ENCODE measurements at places on chromosomes 7 and 10.

- peak; percentile 89 for DNase-seq
Measured at GRCh38 chr7:101740981-101741725, 76.3 kb upstream of the CUX1 start.

- no peak for DNase-seq
Measured at GRCh38 chr7:140041659-140042385, 20.9 kb downstream of the PARP12 start.

GRCh38 chr7:148579366-148579765 is 11.2 kb upstream of the C7orf33 start:
- DNase-seq = no peak

GRCh38 chr7:123797673-123798531 is 47.1 kb upstream of the HYAL4 start:
- DNase-seq = no peak

- no peak for DNase-seq
Measured at GRCh38 chr7:133613250-133613790, 360.4 kb downstream of the EXOC4 start.

GRCh38 chr7:152699079-152699478 is 23.1 kb upstream of the XRCC2 start:
- no peak for DNase-seq

DNA sequence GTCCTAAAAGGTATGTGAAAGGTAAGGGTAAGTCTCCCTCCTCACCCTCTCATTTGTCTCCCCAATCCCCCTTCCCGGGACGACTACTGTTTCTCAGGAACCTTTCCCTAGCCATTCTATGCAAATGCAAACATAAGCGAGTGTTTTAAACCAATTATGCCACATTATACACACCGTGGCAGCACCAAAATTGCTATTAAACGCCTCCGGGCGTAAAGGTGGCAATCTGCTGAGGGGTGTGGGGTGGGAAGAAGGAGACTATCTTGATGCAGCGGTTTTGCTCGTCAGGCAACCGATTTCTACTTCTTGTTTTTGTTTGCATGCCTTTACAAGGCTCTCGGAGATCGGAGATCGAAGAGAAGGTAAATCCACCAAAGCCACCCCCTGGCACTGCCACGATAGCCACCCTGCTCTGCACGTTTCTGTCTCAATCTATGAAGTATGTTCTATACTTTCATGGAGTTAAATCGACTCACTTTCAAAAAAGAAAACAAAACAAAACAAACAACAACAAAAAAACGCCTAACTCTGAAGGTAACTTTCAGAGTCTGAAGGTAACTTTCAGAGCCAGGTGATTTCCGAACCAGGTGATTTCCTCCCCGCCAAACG is 46.0 kb upstream of the CDK1 start:
- no peak for DNase-seq

- DNase-seq = no peak
Measured at GRCh38 chr7:6619961-6620360, 4.6 kb downstream of the ZNF853 start.

GRCh38 chr7:134842062-134842461 is 62.6 kb downstream of the CALD1 start:
- DNase-seq = no peak

DNA sequence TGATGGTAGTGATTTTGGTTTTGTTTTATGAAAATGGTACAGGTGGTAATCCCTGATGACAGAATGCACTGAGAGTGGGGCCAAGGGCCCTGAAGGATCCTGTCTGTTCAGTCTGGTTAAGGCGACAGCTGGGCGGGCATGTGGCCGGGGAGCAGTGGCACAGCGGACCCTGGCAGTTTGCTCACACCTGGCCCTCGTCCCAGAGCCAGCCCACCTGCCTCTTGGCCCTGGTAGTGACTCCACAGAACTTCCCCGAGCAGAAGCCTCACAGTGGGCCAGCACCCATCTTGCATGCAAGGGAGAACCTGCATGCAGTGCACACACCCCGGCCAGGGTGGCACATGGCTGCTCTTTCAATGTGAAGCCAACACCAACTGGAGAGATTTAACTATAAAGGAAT is 82.8 kb downstream of the ALOX5 start:
- DNase-seq = no peak

DNA sequence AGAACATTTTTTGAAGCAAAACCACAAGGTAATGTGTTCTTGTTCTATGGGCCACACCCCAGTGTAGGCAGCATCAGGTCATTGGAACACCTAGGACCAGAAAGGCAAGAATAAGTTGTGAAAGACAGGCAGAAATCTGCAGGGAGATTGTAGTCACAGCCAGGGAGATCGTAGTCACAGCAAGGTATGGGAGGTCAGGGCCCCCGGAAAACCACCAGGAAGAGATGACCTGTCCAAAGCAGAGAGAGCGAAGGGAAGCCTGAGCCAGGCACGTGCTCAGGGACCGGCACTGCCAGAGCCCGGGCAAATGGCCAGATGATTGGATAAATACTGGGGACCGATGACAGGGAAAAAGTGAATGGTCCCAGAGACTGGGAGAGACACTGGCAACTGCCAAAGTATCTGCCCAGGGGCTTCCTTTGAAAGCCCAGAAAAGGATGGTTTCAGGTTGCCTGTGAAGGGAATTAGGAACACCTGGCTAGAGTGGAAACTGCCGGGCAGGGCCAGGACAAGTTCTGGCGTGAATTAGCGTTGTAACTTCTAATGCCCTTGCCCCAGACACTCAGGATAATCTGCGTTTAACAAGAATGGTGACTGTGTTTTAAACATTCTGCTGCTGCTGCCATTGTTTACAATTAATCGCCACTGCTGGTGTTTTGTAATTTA is 3.9 kb upstream of the NOBOX start:
- no peak for DNase-seq

DNA sequence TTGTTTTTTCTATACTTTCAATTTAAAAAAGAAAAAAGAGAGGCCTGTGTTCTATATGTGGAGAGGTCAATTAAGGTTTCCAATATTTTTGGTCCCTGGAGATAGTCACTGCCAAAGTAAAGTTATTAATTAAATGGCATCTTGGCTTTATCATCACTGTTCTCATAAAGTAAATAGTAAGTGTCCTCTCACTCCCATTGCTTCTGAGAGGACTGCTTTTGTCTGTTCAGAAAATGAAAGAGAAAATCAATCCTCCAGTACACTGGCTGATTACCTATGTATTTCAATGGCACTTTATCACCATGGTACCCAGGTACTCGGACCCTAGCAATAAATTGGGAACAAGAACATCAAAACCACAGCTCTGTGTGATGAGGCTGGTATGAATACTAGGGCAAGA is 94.0 kb downstream of the RNLS start:
- no peak for DNase-seq

DNA sequence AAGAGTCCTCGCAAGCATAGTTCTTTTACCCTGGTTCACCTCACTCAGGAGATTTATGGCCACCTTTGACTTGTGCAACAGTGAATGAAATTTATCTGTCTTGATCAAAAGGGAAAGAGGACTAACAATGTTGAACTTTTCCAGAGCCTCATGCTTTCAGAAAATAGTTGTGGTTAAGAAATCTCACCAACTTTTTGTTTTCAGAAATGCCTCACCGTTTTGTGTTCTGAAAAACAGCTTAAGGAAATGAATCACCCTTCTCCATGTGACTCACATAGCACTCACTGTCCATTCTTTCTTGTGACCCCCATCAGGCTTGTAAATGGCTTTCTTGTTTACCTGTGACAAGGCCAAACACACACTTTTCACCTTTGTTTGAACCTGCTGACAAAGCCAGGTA is 148.6 kb upstream of the FAM3C start:
- no peak for DNase-seq

- no peak for DNase-seq
Measured at GRCh38 chr7:113371416-113372043, 253.2 kb upstream of the SMIM30 start.

DNA sequence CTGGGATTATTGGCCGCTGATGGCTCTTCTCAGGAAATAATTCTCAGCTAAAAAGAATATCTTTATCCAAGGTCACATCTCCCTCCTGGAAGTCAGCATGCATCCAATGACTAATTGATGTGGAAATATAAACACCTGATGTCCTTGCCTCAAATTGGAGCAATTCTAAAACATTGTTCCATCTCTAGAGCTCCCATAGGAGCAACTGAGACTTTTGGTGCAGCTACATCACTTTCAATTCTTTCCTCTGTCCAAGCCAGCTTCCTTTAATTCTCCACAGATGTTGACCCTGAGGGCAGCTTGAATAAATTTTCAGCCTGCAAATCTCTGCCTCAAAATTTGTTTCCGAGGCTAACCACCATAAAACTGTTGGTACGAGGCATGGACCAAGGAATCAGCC is 43.9 kb upstream of the KCND2 start:
- no peak for DNase-seq

GRCh38 chr7:1754345-1754908 is 84.3 kb downstream of the ELFN1 start:
- no peak for DNase-seq

DNA sequence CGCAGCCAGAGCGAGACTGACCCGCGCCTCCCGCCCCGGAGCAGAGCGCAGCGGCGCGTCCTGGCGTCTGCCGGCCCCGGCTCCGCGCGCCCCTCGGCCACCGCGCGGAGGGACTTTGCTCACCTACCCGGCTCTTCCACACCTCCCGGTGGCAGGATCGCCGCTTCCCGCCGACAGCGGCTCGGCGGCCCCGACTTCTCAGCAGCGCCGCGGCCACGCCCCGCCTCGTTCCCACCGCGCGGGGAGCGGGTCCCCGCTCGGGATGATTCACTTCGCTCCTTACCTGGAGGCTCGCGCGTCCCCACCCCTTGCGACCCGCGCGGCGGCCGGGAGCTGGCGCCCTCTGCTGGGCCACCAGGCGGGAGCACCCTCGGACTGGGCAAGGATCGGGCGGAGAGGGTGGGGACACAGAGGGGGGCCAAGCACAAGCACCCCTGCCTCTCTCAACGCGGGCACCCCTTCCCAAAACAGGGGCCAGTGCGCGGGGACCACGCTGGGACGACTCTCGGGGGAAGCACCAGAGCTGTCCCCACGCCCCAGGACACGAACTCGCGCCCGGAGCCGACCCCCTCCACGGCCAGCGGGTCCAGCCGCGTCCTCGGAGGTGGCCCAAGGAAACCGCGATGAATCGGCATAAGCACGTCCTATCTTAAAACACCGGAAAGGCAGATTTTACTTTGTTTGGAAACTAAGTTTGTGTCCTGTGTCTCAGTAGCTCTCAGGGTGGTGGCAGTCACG is 101.0 kb upstream of the SVIL start:
- DNase-seq = peak; percentile 34

- DNase-seq = no peak
Measured at GRCh38 chr10:119502209-119502608, 40.3 kb downstream of the RGS10 start.

- DNase-seq = no peak
Measured at GRCh38 chr10:69102440-69102839, 14.5 kb downstream of the SRGN start.

DNA sequence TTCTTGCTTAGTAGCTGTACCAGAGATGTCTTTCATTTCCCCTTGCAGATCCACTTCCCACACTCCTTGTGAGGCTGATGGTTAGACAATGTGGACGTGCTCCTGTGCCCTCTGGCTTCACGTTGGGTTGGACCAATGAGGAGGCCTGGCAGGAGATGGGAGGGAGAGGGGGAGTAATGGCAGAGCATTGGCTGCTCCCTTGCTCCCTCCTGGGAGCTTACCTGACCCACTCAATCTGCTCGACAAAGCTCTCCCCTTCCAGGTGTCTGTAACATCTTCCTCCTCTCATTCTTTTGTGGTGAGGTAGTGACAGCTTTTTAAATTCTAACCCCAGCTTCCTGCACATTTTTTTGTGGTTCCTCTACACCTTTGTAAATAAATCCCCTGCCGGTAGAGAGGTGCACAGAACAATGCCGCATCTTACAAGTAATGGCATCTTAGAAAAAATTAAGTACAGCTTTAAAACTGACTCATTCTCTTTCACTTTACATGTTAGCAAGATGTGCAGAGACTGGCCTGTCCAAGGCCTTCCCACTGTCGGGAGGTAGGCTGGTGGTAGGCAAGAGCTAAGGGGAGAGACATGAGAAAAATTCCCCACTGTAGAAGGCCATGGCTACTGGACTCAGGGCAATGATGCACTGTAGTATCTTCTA is 134.3 kb downstream of the HTR7 start:
- DNase-seq = no peak

DNA sequence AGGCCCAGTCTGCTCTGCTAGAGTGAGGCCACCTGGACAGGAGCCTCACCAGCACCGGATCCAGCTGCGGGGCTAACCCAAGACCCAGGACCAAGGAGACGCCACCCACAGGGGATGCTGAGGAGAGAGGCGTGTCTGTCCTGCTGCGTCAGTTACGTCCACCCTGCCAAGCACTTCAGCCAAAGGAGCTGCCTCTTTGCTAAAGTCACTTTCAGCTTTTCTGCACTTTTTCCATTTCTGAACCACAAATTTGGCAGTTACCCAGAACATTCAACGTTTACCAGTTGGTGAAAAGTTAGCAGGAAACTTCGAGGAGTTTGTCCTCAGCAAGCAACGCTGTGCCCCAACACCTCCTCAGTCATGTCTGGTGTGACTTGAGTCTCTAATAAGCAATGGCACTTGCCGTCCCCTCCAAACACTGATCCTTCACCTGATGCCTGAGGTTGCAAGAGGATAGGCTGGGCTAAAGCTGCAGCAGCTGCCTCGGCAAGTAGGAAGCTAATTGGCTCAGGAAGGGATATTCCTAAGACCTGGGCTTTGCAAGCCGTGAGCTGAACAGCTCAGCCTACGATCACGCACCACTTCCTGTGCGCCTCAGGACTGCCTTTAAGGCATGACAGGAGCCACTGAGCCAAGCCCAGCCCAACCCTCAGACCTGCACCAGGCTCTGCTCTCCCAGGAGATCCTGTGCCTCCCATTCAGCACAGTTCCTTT is 40.1 kb downstream of the KCNH2 start:
- peak; percentile 66 for DNase-seq

- DNase-seq = no peak
Measured at GRCh38 chr7:148712678-148713329, 14.1 kb downstream of the CUL1 start.

DNA sequence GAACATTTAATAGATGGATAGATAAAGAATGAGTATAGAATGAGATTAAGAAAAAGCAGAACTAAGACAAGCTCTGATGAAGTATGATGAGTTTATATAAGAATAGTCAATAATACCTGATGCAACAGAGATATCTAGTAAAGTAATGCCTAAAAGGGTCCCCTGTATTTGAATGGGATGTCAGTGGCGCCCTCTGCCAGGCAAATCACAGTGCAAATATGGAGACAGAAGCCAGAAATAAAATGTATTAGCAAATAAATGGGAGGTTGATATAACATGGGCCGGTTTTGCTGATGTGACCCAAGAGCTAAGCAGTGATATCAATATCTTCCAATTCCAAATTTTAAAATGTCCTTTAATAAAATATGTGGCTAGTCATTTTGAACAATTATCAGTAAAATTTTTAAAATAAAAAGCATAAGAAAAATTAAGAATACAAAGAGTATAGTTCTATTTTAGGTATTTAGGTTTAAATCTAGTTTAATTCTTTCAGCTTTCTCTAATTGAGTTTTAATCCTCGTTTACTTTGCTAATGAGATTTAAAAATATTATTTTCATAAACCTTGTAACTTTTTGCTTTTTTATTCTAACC is 62.6 kb downstream of the ADK start:
- no peak for DNase-seq

- no peak for DNase-seq
Measured at GRCh38 chr7:4791738-4792536, 16.5 kb downstream of the AP5Z1 start.

GRCh38 chr7:128112018-128112780 is 81.0 kb upstream of the LRRC4 start:
- DNase-seq = no peak

GRCh38 chr10:71534568-71535194 is 138.0 kb downstream of the CDH23 start:
- DNase-seq = no peak

GRCh38 chr10:120765226-120765803 is 85.8 kb upstream of the WDR11 start:
- DNase-seq = no peak

Data from GF-D8 (cell line).